ENCODE measurements at places on chromosomes 16 and 17.

DNA sequence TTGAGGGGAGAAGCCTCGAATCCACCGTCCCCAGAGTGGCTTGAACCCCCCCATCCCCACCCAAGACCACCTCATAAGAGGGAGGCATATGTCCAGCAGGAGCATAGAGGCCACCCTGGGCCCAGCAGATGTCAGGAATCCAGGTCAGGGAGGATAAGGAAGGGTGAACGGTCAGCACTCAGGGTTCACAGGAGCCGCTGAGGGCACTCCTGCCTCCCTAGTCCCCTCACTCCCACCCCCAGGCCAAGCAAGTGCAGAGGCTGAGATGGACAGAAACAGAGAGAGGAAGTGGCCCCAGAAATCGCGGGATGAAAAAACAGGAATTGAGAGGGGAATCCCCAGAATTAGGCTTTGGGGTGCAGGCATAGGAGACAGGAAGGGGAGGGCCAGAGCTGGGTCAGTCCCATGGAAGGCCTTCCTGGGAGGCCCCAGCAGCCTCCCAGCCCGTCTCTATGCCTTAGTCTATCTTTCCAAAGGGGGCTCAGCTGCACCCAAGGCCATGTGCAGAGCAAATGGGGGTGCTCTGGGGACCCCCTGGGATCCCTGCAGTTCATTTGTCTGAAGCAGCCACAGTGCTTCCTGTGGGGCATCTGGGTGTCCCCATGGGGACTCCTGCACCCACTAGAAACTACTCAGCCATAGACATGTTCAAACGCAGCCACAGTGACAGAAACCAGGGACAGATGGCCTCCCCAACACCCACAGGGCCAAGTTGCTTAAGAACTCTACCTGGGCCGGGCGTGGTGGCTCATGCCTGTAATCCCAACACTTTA, 1.7 kb downstream of the CMTM3 start:
- DNase-seq: no peak

DNA sequence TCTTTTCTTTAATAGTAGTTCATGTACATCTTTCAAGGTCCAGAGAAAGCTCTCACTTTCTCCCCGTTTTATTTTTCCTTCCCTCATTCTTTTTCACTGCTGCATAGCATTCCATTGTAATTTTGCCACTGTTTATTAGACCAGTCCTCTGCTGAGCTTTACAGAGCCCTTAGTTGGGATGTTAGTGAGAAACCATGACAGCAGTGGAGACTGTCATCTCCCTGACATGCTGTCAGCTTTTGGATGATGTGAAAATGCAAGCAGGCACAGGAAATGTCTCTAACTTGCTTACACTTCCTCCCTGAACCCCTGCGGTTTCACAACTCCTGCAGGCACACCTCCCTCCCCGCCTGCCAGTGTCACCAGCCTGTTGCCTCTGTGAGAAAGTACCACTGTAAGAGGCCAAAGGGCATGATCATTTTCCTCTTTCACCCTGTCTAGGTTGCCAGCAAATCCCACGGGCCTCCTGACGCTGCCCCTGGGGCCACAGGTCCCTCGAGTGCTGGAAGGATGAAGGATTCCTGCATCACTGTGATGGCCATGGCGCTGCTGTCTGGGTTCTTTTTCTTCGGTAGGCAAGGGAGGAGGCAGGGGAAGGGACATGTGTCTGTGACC, at the start of gene ITGAL:
ITGAL (plus strand) TSS at position 415 of the 615 bp plus-strand sequence; CDS start at position 511, 96 bp downstream.
- no peak for DNase-seq

- no peak for DNase-seq
Observed at GRCh38 chr16:49496656-49497055, 123.1 kb downstream of the C16orf78 start.

GRCh38 chr16:70457446-70458166, 3.2 kb downstream of the FCSK start:
- DNase-seq: no peak

GRCh38 chr16:89161763-89162713, 9.5 kb upstream of the CDH15 start:
- DNase-seq: no peak

- DNase-seq: no peak
Observed at GRCh38 chr16:81810361-81810760, 31.3 kb downstream of the PLCG2 start.

DNA sequence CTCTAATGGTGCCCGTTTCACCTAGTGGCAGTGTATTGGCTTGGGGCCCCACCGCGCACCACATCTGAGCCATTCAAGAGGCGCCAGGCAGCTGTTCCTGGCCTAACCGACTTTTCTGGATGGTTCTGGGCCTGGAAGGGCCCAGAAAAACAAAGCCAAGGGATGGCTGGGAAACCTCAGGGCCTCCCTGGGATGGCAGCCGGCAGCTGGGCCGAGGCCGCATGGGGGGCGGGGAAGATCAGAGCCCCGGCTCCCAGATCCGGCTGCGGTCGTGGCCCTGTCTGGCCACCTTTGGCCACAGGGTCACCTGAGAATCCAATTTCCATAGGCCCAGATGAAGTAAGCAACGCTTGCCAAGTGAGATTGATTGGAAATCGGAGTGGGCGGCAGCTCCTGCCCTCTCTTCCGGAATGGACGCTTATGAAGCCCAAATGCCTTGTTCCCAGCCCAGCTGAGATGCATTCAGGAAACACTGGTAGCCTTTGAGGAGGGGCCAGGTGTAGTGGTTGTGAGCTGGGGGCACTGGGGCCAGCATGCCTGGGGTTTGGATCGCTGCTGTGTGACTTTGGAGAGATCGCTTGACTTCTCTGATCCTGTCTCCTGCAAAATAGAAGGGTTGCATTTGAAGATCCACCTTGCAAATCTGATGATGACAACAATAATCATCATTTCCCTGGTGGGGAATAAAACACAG, 163.8 kb upstream of the GSE1 start:
- DNase-seq: no peak

- DNase-seq: no peak
Observed at GRCh38 chr17:57480438-57481196, 224.3 kb downstream of the MSI2 start.

GRCh38 chr17:50908860-50909764, 43.0 kb upstream of the TOB1 start:
- DNase-seq: no peak

DNA sequence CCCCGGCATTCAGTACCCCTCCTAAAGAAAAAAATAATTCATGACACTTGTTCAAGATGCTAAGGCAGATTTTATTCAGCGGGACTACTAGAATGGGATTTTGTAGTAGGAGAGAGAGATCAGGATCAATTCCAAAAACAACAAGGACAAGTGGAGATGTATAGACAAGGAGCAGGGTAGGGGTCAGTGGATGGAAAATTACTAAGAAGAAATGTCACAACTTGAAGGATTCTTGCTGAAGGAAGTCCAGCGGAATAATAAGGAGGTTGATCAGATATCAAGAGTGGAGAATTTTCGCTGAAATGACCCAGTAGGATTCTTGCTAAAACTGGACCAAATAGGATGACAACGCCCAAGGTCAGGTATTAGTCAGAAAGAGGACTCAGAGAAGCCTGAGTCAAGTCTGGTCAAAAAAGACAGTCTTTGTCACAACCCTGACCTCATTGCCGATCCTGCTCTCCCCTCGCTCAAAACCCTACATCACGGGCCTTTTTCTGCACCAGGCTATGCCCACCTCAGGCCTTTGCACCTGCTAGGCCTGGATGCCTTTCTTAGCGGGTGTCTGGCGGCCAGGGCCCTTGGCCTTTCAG, 36.9 kb downstream of the MMD start:
- no peak for DNase-seq

DNA sequence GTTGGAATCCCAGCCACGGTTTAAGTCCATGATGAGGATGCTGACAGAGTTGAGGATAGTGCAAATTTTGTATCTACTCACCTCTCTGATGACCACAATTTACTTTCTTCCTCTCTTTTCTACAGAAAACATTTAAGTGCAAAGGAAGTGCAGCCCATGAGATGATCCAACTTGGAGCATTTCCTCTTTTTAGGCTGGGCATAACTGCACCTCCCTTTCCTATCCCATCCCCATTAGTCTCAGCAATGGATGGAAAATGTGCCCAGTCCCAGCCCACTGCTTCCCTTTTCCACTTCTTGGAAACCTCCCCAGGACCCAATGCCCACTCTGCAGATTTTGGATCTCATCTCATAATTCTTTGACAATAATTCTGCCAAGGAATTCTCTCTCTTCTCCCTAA, 16.6 kb upstream of the CCL8 start:
- no peak for DNase-seq

DNA sequence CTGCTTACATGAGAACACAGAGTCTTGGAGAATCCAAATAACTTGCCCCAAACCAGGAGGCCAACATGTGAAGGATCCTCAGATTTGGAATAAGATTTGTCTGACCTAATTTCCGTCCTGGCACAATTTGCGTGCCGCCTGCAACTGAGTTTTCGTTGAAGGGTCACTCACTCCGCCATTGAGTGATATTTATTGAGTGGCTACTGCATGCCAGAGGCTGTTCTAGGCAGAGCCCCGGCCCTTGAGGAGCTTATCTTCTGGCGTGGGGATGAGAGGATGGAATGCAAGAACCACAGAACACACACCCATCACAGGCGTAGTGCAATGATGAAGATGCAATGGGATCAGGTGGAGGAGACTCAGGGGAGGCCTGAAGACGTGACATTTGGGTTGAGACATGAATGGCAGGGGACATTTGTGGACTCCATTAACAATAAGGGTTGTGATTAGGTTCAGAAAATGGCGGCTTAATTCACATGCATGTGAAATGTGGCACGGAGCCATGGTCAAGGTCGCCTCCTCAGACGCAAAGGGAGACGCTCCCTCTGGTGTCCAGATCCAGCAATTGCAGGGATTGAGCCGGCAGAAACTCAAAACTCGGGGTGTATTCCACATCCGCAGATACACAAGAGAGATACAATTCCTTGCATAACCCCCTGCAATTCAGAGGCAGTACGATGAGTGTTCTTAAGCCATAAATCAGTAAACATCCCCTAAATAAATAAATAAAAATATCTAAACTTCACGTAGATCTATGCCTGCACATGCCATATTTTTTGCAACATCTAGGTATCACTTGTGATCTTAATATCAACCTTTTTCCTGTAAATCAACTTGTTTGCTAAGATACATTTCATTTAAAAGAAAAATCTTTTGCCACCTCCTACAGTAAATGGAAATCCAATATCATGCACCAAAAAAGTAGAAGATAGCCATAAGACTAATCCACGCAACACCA, 57.9 kb upstream of the CACNG4 start:
- peak; percentile 56 for DNase-seq

DNA sequence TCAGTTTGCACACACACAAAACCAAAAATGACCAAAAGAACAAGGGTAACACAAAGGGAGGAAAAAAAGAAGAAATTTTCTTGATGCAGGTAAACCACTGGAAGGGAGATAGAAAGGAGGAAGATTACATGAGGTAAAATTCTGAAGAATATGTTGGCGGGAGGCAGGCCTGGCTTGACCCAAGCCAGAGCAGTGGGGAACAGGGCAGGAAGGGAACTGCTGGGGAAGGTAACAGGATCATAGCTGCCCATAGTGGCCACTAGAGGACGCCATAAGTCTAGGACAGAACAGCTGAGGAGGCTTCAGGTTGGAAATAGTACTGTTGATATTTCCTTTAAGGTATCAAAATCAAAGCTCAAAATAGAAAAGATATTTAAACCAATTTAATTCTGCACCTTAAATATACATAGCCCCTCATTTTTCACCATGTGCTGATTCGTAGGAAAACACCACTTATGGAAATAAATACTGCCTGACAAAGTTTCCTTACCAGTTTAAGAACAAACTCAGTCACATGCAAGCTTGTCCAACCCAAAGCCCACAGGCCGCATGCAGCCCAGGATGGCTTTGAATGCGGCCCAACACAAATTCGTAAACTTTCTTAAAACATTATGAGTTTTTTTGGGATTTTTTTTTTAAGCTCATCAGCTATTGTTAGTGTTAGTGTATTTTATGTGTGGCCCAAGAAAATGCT, 15.5 kb downstream of the VPS35 start:
- peak; percentile 1 for DNase-seq

GRCh38 chr16:67723151-67723910, 4.2 kb upstream of the GFOD2 start:
- DNase-seq: no peak

GRCh38 chr17:63382136-63382535, 64.0 kb downstream of the CYB561 start:
- DNase-seq: no peak

- DNase-seq: peak; percentile 45
Observed at GRCh38 chr17:1110862-1111598, 68.8 kb downstream of the ABR start.

GRCh38 chr17:75412455-75413317, 7.2 kb upstream of the GRB2 start:
- DNase-seq: peak; percentile 45

DNA sequence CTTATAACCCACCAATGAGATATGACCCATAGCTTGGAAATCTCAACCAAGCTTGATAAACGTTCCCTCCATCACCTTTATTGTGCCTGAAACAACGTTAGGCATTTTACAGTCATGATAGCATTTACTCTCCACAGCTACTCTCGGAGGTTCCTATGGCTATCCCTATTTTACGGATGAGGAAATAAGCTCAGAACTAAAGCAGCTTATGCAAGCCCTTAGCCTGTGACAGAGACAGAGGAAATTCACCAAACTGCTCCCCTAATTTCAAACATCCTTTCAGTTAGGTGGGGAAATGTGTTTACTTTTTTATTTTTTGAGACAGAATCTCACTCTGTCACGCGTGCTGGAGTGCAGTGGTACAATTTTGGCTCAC, 18.7 kb downstream of the DCUN1D3 start:
- DNase-seq: no peak

DNA sequence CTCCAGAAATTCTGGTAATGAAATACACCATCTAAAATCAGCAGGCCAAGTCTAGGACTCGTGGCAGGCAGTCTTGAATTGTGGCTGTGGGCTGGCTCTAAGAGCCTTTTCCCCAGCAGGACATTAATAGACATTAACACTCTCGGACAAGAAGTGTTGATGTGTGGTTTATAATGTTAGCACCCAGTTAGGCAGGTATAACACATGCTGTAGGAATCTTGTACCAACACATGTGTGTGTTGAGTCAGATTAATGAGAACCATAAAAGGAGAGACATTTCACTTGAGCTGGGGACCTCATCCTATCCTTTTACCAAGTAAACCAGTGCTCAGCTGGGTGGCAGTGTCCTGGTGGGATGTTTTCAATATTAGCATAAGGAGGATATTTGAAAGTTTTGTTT, 264.5 kb downstream of the FTO start:
- no peak for DNase-seq

- peak; percentile 43 for DNase-seq
Observed at GRCh38 chr16:85376292-85377095, 236.6 kb upstream of the GSE1 start.

DNA sequence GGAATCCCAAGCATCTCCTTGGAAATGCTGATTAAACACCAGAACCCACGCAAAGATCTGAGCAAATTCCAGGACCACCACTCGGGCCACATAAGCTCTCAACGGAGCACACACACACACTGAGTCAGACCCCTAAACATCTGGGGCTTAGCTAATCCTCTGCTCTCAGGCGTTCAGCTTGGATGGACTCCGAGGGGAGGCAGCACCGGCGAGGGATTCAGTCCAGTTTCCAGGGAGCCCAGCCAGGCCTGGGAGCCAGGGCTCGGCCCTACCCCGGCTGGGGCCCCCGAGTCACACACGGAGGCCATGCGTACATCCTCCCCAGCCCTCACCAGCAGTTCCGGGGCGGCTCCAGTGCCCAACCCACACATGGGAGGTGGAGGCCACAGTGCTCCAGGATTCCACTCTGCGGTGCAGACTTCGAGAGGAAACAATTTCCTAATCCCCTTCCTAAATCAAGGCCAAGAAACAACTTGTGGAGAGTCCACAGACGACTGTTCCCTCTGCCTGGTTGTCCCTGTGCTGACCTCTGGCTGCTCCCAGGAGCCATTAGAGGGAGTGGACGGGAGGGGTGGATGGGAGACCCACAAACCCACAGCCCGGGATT, 70.5 kb downstream of the GAS7 start:
- DNase-seq: no peak

All from NCI-H446 treated with DMSO at 0.1 percent for 48 hours (cell line).